GM19239 (cell line): ENCODE measurements at places on chromosomes 3 and 15.

DNA sequence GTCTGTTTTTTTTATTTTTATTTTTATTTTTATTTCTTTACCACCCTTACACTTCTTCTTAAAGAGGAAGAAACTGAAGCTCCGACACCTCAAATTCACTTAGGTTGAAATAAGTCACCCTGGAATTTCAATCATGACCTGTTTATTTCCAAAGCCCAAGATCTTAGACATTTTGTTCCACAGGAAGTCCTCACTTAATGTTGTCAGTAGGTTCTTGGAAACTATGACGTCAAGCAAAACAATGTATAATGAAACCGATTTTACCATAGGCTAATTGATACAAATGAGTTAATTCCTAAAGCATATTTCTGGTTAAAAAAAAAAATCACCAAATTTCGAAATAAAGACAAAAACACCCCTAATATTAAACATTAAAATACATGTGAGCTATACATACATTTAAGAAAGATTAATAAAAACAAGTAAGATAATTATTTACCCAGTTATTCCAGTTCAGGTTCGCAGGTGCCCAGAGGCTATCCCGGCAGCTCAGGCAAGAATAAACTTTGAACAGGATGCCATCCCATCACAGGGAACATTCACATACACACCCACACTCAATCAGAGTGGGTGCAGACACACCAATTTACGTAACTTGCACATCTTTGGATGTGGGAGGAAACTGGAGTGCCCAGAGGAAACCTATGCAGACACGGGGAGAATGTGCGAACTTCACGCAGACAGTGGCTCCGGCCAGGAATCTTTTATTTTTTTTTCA is 391.0 kb downstream of the RAP2B start:
- DNase-seq = no peak

DNA sequence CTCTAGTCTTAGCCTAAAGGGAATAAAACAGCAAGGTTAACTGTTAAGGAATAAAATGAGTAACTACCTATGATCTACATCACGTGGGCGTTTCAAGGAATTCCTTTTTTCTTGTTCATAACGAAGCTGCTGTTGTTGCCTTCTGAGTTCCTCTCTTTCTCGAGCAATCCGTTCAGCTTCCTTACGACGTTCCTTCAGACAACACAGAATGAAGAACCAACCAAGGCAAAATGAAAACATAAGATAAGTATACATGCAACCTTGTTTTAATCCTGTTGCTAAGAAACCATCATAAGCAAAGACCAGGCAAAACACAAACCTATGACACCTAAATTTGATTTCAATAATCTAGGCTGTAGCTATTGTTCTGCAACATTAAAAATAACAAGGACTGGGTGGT is 44.1 kb downstream of the SLTM start:
- no peak for DNase-seq

DNA sequence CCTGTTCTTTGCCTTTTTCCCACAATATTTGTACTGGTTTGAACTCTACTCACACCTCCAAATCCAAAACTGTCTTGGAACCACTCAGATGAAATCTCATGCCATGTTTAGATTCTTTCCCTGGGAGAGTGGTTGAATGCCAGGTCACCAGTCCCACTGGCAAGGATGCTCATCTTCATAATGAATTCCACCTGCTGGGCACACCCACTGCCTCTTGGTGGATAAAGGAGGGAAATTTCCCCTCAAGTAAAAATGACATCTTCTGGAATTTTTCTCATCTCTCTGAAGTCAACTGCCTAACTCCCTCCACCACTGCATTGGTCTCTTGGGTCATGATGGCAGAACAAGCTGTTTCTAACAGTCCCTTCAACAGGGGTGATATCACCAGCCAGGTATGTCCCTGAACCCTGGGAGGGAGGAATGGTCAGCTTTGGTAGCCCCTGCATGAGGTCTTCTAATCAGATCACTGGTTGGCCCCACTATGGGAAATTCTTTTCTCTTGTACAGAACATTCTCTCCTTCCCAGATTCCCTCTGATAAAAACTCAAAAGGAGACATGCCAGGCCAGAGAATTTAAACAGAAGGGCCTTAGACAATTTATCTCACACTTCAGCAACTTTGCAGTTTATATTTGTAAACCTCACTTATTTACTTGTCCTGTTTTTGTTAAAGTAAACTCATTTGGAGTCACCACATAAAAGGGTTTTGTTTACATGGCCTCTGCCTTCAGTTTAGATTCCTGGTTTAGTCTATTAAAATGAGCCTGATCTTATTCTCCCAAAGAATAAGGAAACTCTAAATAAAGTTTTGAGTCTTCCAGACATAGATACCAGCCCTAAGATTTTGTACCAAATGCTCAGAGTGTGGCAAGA is 143.4 kb downstream of the WNT5A start:
- DNase-seq = no peak

DNA sequence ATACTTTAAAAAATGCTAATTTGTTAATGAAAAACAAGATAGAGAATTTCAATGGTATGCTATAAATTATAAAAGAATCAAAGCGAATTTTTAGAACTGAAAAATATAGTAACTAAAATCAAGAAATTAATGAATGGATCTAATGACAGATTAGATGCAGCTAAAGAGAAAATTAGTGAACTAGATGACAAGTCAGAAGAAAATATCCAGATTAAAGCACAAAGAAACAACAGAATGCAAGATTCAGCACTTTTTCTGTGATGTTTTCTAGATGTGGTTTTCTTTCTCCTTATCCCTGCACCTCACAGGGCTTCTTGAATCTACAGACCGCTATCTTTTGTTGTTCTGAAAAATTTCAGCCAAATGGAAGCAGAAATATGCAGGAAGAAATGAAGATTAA is 54.4 kb downstream of the INO80 start:
- no peak for DNase-seq

- DNase-seq = no peak
Observed at GRCh38 chr3:151445273-151446001, 15.4 kb downstream of the IGSF10 start.

GRCh38 chr3:149174901-149175300 is 45.5 kb downstream of the HPS3 start:
- peak; percentile 1 for DNase-seq

DNA sequence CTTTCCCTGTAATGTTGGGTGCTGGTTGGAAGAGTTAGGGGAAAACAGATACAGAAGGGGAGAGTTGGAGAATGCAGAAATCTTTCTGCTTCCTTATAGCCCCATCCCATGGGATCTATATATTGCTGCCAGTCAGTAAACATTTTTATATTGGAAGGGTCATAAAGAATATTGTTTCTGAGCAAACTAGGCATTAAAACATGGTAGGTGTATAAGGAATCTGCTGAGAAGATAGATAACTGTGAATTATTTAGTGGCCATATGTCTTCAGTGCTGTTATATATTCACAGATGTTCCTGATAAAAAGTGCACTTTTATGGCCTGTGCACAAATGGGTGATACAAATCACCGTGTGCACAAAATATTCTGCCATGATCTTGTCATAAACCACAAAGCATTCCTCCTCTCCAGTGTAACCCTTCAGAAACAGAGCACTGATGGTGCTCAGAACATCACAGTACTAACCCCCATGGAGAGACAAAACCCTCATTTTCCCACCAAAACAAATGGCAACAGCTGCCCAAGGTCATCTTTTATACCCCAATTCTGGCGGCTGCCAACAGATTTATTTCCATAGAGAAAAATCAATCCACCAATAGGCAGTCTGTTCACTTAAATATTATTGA is 269.3 kb downstream of the SLC9A9 start:
- DNase-seq = no peak

DNA sequence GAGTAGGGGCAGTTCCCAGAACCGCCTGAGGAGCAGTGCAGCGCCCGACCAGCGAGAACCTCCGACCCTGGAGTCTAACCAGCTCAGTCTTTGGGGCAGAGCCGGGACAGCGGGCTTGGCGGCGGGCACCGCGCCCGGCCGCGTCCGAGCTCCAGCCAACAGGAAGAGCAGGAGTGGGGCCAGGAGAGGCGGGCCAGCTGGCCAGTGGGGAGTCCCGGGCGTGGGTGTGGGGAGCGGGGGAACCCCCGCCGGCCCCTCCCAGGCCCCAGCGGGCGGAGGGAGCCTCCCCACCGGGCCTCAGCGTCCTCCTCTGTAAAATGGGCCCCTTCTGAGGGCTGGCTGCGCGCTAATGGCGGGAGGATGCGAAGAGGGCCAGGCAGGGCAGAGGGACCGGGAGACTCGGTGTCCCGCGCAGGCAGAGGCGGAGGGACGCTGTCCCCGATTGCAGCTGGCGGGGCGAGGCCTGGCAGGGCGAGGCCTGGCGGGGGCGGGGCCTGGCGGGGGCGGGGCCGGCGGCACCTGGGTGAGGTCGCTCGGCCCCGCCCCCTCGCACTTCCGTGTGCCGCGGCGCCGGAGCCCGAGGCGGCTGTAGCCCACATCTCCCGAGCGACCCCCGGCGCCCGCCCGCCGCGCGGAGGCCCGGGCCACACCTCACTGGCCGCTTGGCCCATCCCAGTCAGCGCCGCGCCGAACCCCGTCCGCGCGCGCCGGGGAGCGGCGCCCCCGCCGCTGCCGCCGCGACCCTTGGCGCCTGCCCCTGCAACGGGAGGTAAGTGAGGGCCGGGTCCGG is at the start of gene PRKCD:
Gene PRKCD, plus strand, starts transcription at position 550 of the 790 bp plus-strand sequence. CDS start 17,214 bp downstream, outside the sequence.
- peak; percentile 90 for DNase-seq

GRCh38 chr3:176275113-176275512 is 922.2 kb downstream of the TBL1XR1 start:
- no peak for DNase-seq

- DNase-seq = no peak
Observed at GRCh38 chr3:15368561-15369135, 36.3 kb upstream of the SH3BP5 start.

DNA sequence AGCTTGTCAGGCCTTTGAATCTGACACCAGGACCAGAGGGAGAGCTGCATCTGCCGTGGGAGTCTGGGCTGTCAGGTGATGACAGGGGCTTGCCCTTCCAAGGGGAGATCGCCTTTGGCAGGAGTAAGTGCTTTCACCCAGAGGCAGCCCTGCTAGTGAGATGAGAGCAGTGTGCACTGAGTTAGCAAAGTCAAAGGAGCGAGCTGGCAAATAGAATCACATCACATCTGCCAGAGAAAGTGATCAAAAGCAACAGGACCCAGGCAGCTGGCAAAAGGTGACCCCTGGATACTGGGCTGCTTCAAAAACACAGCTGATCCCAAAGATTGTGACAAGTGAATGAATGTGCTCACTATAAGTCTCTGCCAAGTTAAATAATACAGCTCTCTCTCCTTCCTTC is 36.1 kb upstream of the PYDC2 start:
- no peak for DNase-seq

- no peak for DNase-seq
Observed at GRCh38 chr15:98440917-98441316, 207.4 kb upstream of the IGF1R start.

DNA sequence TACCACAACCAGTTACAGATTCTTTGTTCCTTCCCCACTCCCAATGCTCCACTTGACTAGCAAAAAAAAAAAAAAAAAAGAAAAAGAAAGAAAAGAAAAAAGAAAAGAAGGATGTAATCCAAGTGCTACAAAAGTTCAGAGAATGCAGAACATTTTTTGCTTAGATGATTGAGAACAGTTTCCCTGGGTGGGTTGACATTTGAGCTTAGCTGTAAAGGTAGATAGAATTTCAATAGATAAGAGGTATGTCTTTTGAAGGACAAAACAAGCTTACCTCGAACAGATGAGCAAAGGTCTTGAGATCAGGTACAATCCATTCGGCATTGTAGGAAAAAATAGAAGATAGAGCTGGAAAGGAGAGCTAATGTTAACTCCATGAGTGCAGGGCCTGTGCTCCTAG is 344.6 kb upstream of the NECTIN3 start:
- no peak for DNase-seq

- no peak for DNase-seq
Observed at GRCh38 chr3:62131620-62132019, 241.7 kb downstream of the FEZF2 start.
